ENCODE measurements at places on chromosomes 13 and 19. TPM values are rescaled to one million over a fixed set of nuclear protein-coding genes. Genes with fewer than 3 reads are reported as not detected.

GRCh38 chr13:81017513-81018152, 676.7 kb upstream of the SPRY2 start:
- DNase-seq: no peak

DNA sequence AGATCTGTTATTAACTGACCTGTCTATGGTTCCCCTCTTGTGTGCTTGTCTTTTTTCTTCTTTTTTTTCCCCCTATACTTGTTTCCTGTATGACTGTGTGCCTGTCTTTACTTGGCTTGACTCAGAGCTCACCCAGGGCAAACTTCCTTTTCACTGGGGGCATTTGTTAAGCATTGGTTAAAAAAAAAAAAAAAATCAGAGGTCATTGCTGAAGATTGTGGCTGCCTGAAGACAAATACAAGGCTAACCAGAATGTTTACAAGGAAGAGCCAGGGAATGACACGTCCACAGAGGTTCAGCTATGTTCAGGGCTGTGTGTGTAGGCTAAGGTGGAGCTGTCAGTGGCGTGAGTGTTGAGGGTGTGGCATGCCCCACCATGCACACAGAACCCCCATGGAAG, 47.1 kb downstream of the LNX2 start:
- DNase-seq: no peak

DNA sequence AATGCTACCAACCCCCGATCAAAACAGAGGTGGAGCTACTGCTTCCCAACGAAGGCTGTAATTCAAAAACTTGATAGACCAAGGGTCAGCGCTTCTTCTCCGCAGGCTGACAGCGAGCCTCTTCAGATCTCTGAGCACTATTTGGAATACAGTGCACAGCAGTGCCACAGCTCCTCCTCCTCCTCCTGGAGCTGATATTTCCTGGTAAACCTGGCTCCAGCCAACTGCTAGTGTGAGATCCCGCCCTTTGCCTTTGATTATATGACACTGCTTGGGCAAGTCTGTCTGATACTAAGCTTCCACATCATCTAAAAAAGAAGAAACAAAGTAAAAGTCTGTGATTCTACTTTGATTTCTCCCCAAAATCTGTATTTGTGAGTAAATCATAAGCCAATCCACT, 710.5 kb downstream of the DACH1 start:
- DNase-seq: no peak

ADAMTSL5 gene
- total RNA-seq: 53.2 TPM

GRCh38 chr19:13860679-13861391, 16.1 kb upstream of the NANOS3 start:
- DNase-seq: peak; percentile 27

PARP4 gene
- total RNA-seq: 20.2 TPM

GRCh38 chr13:49084961-49085360, 109.2 kb downstream of the FNDC3A start:
- no peak for DNase-seq

DNA sequence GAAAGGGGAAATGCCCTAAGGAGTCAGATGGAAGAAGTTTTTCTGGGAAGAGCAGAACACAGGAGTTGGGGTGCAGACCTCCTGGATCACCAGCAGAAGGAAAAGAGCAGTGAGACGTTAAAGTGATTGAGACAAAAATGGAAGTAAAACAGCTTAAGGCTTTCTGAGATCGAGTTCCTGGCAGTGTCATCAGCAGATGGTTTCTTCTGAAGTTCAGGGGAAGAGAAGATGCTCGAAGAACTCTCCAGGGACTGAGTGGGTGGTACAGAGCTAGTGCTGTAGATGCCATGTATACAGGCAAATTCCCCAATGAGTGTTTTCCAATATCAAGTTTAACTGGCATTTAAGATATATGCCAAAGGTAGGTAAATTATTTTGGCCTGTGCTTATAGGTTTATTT, 272.2 kb upstream of the KLF12 start:
- no peak for DNase-seq

- no peak for DNase-seq
Observed at GRCh38 chr19:33547676-33548075, 26.1 kb upstream of the PEPD start.

DNA sequence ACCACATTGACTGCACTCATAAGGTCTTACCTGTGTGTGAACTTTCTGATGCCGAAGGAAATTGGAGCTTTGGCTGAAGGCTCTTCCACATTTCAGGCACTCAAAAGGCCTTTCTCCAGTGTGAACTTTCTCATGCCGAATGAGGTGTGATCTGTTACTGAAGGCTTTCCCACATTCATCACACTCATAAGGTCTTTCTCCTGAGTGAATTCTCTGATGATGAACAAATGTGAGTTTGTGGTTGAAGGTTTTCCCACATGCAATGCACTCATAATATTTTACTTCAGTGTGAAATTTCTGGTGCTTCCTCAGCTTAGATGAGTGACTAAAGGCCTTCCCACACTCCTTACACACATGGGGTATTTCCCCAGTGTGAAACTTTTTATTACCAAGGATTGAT, 5.7 kb downstream of the ZNF132 start:
- DNase-seq: no peak

DNA sequence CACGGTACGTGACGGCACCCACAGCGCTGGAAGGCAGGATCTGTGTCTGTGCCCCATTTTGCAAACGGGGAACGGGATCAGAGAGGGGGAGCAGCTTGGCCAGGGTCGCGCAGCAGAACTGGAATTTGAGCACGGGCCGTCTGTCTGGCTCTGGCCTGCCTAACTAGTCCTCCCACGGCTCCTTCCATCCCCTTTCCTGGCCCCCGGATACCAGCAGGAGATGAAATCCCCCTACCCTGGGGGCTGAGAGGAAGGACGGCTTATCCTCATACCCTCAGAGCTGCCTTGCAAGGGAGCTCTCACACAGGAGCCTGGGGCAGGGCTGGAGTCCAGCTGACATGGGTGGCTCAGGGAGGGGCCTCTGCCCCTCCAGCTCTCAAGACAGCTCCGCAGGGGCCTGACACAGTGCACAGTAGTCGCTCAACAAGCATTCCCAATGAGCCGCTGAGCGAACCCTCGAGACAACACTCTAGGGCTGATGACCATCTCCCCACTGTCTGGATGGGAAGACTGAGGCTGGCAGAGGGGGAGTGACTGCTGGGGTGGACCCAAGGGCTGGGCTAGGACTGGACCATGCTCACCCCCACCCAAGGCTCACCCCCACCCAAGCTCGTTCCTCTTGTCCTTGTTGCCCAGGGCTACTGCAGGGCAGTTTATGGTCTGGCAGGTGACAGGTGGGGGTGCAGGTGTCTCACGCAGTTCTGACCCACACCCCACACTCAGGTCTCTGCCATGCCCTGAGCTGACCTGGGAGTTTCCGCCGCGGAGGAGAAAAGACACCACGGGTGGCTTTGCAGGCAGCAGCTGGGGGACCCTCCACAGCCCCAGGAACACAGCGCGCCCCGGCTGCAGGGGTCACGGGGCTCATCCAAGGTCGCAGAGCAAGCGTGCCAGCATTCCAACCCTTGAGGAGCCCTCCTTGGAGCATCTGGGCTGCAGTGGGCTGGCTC, 4.0 kb downstream of the ZBTB7A start:
- DNase-seq: no peak

GRCh38 chr13:113935001-113935844, 38.7 kb downstream of the C13orf46 start:
- peak; percentile 28 for DNase-seq

- DNase-seq: no peak
Observed at GRCh38 chr13:43191546-43191945, 168.2 kb downstream of the DNAJC15 start.

GRCh38 chr13:94660695-94661326, 51.5 kb downstream of the SOX21 start:
- no peak for DNase-seq

- DNase-seq: no peak
Observed at GRCh38 chr19:19559931-19560330, 21.9 kb downstream of the CILP2 start.

DNA sequence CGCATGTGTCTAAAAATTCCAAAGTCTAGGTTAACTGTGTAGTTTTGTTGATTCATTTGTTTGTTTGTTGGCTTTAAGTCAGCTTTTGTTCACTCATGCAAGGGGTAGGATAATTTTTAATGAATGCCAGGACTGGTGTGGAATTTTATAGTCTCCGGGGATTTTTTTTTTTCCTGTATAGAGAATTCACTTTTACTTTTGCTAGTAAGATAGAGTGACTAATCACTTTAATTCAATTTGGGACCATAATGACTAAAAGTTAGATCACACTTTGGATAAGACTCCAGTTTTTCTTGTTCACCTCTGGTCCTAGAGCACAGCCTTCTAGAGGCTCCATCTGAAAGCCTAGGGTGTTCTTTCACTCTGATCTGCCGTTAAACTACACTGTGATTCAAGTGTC, 1690.0 kb downstream of the PCDH9 start:
- DNase-seq: no peak

DNA sequence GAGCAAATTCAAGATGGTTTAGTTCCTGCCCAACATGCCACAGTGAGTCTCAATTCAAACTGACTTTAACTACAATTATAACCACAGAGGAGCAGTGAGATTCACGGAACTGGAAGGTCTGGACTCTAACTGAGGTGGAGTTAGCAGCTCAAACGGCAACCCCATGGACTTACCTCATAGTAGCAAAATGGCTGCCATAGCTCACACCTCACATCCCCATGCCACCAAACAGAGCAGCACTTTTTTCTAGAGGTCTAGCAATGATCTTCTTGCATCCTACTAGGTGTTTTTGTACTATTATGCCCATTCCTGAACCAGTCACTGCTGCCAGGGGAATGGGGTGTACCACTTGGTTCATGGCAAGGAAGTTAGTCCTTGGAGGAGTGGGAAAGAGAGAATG, 87.7 kb downstream of the ZNF536 start:
- no peak for DNase-seq

DNA sequence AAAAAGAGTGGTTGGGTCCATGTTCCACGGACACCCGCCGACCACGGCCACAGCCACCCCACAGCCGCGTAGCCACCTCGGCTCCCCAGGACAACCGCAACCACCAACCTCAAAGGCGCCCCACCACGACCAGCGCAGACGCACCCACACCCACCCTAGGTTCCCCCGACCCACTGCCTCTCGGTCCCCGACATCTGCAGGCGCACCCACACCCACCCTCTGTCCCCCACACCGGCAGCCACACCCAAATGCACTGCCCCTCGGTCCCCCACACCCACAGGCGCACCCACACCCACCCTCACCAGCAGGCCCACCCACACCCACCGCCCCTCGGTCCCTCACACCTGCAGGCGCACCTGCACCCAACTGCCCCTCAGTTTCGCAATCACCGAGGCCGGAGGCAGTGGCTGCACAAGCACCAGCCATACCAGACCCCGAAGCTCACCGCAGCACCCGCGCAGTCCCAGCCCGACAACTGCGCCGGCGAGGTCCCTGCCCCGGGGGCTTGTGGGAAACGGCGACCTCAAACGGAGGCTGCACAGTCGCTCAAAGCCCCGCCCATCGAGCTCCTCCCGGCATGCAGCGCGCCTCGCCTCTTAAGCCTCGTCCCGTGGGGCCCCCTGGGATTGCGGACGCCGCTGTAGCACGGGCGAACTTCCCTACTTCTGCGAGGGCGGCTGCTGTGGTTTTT, 18.3 kb downstream of the ZNF77 start:
- DNase-seq: no peak

TSSK6 gene
- total RNA-seq: 0.28 TPM

DNA sequence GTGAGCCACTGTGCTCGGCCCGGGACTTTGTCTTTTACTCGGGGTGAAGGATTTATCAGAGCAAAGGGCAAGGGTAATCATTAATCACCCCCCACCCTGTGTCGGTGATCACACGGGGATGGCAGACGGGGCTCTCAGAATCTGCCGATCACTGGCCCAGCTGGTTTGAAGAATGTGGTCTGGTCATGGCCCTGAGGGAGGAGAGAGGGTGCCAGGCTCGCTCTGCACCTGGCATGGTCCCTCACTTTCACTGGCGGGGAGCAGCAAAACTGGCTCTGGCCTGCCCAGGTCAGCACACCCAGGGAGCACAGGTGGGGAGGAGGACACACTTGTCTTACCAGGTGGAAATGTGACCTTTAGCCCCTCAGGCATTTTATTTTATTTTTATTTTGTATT, 10.2 kb downstream of the REEP6 start:
- DNase-seq: no peak

GRCh38 chr19:55304279-55304978, 20.6 kb downstream of the BRSK1 start:
- no peak for DNase-seq

GRCh38 chr13:79423801-79424642, 18.0 kb upstream of the RBM26 start:
- no peak for DNase-seq

PEX11G gene
- total RNA-seq: 2.2 TPM

ZNF578 gene
- total RNA-seq: 1.1 TPM

CACNG6 gene
- total RNA-seq: not detected

GRCh38 chr19:6416658-6417405, 7.8 kb downstream of the KHSRP start:
- DNase-seq: no peak

DNA sequence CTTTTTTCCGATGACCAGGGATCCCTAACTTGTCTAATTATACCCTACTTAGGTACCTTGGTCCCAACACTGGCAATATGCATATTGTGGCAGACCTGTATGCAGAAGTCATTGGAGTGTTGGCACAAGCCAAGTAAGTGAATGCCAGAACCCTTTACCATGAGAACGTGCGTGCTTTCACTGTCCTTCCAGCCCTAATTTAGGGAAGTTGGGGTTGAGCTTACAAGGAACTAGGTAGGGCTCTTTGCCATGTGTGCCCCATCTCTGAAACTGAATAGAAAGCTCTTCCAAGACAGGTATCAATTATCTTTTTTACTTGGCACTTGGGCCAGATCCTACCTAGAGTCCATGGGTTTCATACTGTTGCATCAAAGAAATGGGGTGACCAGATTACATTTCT, 93.2 kb downstream of the FRY start:
- no peak for DNase-seq

DNA sequence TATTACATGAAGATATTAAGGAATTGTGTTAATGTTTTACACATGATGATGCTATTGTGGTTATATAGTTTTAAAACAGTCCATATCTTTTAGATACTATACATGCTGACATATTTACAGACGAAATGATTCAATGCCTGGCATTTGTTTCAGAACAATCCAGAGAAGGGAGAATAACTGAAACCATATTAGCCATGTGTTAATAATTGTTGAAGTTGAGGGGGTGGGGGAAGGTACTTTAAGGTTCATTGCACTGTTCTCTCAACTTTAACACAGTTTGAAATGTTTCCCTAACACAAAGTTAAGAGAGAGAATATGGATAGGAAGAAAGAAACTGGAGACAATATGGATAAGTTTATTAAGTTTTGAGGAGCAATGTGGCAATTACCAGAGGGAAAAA, 5.8 kb downstream of the CRYL1 start:
- no peak for DNase-seq

- DNase-seq: no peak
Observed at GRCh38 chr19:45070861-45071544, 5.3 kb downstream of the ZNF296 start.
